ENCODE measurements at places on chromosomes 11 and 22. TPM values are rescaled to one million over a fixed set of nuclear protein-coding genes. Genes with fewer than 3 reads are reported as not detected.

Gene OR5A1
- total RNA-seq: not detected

Gene SNX32
- 0.27 TPM for total RNA-seq

Gene RTN4R
- total RNA-seq: not detected

GRCh38 chr11:122750049-122750448 is 88.3 kb upstream of the CRTAM start:
- peak; percentile 33 for DNase-seq

DNA sequence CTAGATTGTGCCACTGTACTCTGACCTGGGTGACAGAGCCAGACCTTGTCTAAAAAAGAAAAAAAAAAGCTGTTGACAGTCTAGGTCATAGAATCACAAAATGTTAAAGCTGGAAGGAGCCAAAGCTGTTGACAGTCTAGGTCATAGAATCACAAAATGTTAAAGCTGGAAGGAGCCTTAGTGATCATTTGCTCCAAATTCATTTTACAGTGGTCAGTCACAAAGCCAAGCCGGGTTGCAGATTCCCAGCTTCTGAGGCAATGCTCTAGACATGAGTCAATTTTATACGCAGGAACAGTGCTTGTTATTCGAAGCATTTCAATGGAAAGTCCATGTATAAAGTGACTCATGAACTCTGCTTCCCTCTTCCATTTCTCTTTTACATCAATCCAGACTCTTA is 47.4 kb downstream of the SYT13 start:
- peak; percentile 74 for DNase-seq

GRCh38 chr11:121723246-121723741 is 270.5 kb upstream of the SORL1-AS1 start:
- DNase-seq: peak; percentile 75

GRCh38 chr11:48001438-48002021 is 21.2 kb downstream of the PTPRJ start:
- DNase-seq: no peak

GRCh38 chr11:34051349-34052035 is at the start of gene CAPRIN1:
TSS of gene CAPRIN1 (plus strand) at chr11:34051731. CDS start at chr11:34052421, 690 bp downstream.
- DNase-seq: peak; percentile 92

DNA sequence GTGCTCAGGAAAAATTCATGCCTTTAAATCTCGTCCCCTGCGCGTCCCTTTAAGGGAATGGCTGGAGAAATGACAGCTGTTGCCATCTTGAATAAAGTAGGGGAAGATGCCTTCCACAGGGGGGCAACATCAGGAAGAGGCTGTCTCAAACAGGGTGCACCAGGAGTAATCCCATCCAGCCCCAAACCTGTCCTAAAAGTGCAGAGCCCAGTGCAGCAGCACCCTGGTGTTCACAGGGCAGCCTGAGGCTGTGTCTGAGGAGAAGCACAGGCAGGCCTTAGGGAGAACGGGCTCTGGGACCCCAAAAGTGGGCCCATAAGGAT is 10.8 kb upstream of the C11orf96 start:
- no peak for DNase-seq

- DNase-seq: no peak
Observed at GRCh38 chr11:110251836-110252235, 44.6 kb downstream of the RDX start.

DNA sequence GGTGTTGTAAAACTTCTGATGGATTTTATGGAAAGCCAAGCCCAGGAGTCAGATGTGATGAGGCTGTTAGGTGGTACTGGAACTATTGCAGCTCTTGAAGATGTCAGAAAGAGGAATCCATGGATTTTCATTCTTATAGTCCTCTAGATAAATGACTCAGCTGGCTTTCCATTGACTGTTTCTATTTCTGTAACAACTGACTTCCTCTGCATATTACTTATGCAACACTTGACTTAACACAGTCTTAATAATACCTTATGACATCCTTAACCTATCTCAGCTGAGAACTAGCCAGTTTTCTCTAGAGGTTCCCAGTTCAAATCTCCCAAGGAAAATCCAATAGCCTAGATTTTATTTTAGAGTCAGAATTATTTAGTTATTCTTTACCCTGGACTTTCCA is 263.8 kb downstream of the LUZP2 start:
- no peak for DNase-seq

- DNase-seq: no peak
Observed at GRCh38 chr11:81005595-81005994, 1564.8 kb upstream of the TENM4 start.

DNA sequence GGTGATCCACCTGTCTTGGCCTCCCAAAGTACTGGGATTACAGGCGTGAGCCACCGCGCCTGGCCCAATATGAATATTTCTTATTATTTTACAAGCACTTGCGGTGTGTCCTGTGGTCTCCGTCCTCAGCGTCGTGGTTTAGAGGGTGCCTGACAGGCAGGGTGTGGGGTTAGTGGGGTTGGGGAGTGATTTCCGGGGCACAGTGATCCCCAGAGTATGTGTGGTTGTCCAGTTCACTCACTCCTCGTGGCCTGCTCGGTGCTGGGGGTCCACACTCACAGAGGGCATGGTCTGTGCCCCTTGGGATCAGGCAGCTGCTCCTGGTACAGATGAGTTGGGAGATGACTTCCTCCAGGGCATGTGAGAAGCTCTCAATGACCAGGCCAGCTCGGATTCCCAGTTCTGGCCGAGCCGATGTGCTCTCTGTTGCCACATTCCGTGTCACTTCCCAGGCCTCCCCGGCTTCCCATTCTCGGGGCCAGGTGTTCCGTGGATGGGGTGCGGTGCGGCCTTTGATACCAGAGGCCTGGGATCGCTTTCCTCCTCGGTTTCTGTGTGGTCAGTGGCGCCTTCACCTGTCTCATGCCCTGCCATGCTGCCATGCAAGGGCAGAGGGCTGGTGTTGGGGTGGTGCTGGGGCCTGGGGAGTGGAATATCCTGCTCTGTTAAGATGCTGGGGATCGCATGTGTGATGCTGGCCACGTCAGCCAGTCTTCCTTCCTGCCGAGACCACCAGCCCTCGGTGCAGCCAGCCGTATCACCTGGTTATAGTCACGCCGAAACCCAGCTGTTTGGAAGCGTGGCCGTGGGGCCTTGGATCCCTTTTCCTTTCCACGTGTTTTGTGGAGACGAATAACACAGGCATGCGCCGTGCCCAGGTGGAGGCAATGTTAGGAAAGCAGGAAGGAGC is 39.6 kb downstream of the PARVB start:
- no peak for DNase-seq

GRCh38 chr11:85628771-85629341 is 463 bp downstream of the TMEM126B start:
- DNase-seq: no peak

- DNase-seq: no peak
Observed at GRCh38 chr11:117428186-117428855, 100.7 kb downstream of the CEP164 start.

DNA sequence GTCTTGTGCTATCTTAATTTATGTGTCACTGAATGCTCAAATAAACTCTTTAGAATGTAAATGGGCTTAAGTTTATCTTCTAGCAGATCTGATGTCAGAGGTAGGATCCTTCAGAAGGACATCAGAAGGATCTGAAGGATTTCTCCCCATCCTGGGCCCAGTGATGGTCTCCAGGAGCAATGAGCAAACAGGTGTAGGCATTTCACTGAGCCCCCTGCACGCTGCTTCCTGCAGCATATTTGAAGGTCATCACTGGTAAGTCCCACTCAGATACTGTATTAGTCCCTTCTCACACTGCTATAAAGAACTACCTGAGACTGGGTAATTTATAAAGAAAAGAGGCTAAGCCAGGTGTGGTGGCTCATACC is 4.5 kb downstream of the GSTP1 start:
- DNase-seq: no peak

GRCh38 chr11:117868815-117869561 is 7.5 kb downstream of the FXYD6 start:
- no peak for DNase-seq

DNA sequence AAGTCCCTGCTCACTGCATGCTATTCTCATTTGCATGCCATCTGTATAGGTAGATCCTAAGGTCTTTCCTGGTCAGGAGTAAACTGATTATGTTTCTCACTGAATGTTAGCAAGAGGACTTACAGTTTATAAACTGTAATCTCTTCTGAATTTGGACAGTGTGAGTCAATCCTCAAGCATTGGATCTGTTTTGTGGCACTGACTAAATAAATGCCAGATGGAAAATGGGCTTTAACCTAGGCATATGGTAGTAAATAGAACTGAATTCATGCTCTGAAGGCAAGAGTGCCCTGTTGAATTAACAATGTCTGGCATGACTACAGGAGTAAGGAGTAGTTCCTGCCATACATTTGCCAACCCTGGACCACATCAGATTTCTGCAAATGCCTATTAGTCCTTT is 11.4 kb downstream of the FAM181B start:
- DNase-seq: no peak

DNA sequence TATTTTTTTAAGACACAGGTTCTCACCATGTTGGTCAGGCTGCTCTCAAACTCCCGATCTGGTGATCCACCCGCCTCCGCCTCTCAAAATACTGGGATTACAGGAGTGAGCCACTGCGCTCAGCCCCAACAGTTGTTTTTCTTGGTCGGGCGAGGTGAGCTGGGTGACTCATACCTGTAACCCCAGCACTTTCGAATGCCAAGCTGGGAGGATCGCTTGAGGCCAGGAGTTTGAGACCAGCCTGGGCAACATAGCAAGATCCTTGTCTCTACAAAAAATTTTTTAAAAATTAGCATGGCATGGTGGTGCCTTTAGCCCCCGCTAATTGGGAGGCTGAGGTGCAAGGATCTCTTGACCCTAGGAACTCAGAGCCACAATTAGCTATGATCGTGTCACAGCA is 7.0 kb upstream of the NF2 start:
- no peak for DNase-seq

DNA sequence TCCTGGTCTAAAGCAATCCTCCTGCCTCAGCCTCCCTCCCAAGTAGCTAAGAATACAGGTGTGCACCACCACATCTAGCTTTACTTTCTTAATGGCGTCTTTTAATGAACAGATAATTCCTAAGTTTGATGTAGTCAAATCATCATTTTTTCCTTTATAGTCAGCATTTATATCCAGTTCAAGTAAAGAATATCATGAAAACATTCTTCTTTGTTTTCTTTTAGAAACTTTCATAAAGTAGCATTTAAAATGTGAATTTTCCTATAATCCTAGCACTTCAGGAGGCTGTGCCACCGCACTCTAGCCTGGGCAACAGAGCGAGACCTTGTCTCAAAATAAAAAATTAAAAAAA is 61.6 kb downstream of the RBFOX2 start:
- DNase-seq: no peak

DNA sequence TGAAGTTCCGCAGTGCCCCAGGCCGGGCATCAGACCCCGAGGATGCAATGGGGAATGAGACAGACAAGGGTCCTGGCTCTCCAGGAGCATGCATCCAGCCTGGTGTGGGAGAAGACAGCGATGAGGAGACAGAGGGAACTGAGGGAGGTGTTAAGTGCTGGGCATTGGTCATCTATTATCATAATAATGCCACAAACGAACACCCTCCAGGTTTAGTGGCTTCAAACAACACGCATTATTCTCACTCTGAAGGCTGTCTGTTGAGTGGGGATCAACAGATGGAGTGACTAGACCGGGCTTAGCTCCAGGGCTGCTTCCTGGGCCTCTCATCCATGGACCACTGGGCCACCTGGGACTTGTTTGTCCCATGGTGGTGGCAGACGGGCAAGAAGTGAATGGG is 48.6 kb downstream of the MCM5 start:
- DNase-seq: no peak

DNA sequence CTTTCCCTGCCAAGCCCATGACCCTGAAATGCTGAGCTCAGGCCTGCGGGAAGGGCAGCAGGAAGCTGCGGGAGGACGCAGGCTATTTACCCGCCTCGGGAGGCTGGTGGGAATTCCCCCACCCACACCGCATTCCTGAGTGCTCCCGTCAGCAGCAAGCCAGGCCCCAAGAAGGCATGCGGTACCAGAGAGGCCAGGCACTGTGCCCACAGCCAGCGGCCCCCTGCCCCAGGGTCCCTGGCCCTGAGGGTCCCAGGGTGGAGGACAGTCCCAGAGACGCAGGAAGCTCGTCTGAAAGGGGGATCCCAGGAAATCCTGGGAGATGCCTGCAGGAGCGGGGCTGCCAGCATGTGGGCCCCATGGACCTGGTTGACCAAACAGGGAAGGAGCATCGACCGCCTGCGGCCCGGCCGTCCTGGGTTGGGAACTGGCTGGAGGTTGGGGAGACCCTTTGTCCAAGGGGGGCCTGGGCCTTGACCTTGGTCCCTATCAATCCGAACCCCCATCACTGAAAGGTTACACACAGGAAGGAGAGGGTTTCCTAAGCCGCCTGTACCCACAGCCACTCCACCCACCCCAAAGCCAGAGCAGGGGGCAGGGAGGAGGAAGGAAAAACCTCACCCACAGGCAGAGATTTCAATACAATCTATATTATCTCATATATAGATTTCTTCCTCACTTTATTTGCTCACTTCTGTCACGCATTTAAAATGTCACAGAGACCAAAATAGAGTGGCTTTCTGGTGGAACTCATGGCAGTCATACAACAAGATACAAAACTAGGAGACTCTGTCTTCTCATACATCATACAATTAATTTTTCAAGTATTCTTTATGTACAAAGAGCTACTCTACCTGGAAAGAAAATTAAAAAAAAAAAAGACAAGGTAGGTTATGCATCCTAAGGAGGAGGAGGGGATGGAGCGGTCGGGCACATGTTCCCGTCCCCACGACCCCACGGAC is 17.1 kb downstream of the MAFF start:
- DNase-seq: peak; percentile 93

DNA sequence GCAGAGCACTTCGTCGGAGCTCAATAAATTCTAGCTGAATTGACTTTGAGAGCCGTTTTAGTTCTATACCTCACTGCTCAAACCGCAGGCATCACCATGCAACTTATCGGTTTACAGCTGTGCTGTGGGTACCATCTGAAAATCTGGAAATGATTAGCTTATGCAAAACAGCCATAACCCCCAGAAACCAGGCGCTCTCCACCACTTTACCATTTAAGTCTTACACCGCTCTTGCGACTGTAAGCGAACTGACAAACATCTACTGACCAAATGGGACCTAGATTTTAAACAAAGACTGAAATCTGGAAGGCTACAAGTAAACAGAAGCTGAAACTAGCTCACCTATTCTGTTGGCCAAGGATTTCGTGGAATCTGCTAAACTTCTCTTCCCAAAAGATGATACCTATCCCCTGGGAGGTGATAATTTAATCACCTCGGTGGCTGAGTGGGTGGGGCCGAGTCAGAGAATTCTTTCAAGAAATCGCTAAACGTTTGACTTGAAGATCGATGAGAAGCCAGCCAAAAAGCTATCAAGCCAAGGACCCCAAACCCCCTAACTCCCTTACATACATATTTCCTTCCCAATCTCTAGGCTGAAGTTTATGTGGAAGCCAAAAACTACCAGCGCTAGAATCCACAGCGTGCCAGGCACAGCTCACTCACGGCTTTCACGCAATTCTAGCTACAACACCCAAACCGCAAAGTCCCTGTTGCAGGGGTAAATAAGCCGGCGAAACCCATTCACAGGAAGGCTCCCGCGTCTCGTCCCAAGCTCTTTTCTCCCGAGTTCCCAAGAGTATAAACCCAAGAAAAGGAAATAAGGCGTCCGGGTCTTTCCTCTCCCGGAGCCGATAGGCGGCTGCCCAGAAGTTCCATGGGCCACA is 644 bp downstream of the SPTY2D1 start:
- peak; percentile 68 for DNase-seq

GRCh38 chr11:36534276-36534840 is 24.3 kb upstream of the TRAF6 start:
- no peak for DNase-seq
